ENCODE measurements at places on chromosomes 5 and 9. TPM values are rescaled to one million over a fixed set of nuclear protein-coding genes. Genes with fewer than 3 reads are reported as not detected.

The SLCO6A1 gene
- total RNA-seq, result not detected

The OLFM1 gene
- total RNA-seq, result 4.8 TPM

The PCDHAC2 gene
- total RNA-seq, result 3.0 TPM

The SLC6A7 gene
- not detected for total RNA-seq

The FCN1 gene
- 18.5 TPM for total RNA-seq

The SLC6A3 gene
- total RNA-seq, result not detected

The TRIM7 gene
- total RNA-seq, result 2.3 TPM

The HK3 gene
- 7.1 TPM for total RNA-seq

The TAL2 gene
- total RNA-seq, result 1.7 TPM

The THBS4 gene
- 12.3 TPM for total RNA-seq

All from skin of body (tissue), 3 donors.